ENCODE measurements at places on chromosomes 3 and 15.

- DNase-seq = peak; percentile 48
Observed at GRCh38 chr3:122576174-122576940, 1.1 kb upstream of the PARP15 start.

GRCh38 chr15:99247062-99247461 lies 2.3 kb downstream of the TTC23 start:
- DNase-seq = no peak

DNA sequence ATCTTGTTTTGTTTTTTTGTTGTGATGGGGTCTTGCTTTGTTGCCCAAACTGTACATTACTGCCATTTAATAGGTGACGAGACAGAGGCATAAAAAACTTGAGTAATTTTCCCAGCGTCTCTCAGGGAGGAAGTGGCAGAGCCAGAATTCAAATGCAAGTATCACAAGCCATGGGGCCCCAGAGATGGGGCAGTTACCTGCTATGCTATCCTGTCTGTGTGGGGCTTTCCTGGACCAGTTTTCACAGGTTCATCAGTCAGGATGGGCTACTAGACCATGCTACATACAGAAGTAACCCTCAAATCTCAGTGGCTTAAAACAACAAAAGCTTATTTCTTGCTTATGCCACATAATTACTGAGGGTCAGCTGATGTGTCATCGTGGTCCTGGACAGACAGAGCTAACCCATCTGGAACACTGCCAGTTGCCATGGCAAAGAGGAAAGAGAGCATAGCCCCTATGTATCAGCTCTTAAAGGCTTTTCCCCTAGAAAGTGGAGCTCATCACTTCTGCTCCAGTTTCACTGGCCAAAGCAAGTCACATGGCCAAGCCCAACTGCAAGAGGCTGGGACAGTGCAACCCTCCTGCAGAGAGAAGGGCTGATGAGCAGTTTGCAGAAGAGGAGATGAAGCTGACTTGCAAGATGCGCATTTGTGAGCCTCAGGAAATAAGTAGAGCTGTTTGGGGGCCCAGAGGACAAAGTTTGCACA lies 31.7 kb upstream of the SYNM start:
- DNase-seq = no peak

GRCh38 chr15:50017522-50017921 lies 101.5 kb downstream of the ATP8B4 start:
- no peak for DNase-seq

DNA sequence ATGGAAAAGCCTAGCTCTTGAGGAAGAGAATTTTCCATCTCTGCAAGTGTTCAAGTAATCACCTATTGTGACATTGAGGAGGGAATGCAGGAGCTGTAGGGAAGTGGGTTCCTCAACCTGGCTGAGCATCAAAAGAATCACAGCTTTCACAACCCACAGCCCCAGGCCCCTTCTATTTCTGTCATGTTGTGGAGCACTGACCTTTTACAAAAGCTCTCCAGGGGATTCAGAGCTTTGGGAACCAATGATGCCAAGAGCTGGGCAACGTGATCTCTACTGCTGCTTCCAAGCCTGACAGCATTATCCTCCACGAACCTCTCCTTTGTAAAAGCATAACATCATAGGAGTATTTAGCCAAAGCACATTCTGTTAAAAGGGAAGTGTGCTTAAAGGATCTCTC lies 231.1 kb downstream of the ADAMTS9 start:
- DNase-seq = no peak

GRCh38 chr15:45414215-45414885 lies 36.0 kb upstream of the GATM start:
- no peak for DNase-seq

All from hepatic stellate cell (primary cell).